ENCODE measurements at places on chromosomes 16 and 17.
A peak's percentile ranks its signal among the peaks of the same experiment; 100 is the strongest.

DNA sequence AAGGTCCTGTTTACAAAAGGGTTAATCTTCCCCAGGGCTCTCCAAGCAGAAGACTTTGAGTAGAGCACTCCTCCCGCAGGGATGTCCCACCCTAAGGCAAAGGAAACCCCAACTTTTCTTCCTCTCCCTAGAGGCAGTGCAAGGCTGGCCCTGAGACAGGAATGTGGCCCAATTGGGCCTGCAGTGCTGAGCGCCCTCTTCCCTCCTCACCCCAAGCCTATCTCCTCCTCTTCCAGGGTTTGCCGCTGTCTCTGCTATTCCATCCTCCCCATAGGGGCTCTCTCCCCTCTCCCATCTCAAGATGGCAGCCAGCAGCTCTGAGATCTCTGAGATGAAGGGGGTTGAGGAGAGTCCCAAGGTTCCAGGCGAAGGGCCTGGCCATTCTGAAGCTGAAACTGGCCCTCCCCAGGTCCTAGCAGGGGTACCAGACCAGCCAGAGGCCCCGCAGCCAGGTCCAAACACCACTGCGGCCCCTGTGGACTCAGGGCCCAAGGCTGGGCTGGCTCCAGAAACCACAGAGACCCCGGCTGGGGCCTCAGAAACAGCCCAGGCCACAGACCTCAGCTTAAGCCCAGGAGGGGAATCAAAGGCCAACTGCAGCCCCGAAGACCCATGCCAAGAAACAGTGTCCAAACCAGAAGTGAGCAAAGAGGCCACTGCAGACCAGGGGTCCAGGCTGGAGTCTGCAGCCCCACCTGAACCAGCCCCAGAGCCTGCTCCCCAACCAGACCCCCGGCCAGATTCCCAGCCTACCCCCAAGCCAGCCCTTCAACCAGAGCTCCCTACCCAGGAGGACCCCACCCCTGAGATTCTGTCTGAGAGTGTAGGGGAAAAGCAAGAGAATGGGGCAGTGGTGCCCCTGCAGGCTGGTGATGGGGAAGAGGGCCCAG is 1.0 kb downstream of the PRRT2 start:
- no peak for DNase-seq

DNA sequence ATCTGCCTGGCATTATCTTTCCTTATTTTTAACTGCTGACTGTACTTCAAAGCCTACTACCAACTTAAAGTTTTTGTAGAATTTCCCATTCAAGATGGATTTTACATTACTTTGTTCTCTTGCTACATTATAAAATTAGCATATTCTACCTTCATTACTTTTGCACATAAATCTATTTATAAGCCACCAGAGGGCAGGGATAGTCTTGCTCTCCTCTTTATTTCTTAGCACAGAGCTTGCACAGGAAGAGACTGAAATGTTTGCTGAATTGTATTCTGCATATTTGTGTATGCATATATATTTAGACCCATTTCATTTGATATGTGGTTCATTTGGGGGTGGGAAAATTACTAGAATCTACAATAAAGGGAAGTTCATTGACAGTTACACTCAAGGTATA is 108.0 kb downstream of the SKAP1 start:
- DNase-seq = peak; percentile 14

- no peak for DNase-seq
Measured at GRCh38 chr17:79648181-79648831, 37.5 kb upstream of the RBFOX3 start.

GRCh38 chr16:30715750-30716445 is 16.9 kb downstream of the SRCAP start:
- DNase-seq = no peak

- no peak for DNase-seq
Measured at GRCh38 chr16:67024384-67025209, 4.4 kb upstream of the CBFB start.

GRCh38 chr17:77456951-77457548 is 316.3 kb downstream of the SEC14L1 start:
- DNase-seq = no peak

- DNase-seq = no peak
Measured at GRCh38 chr17:57705921-57706695, 39.0 kb downstream of the CCDC182 start.
